ENCODE measurements at places on chromosomes 7 and 10. TPM values are rescaled to one million over a fixed set of nuclear protein-coding genes. Genes with fewer than 3 reads are reported as not detected.

Gene RBP3
- polyA plus RNA-seq, result 0.10 TPM

Gene GSAP
- 16.6 TPM for polyA plus RNA-seq

Gene CADPS2
- polyA plus RNA-seq, result 51.3 TPM

Gene COL17A1
- polyA plus RNA-seq, result 0.63 TPM

Gene ASIC3
- polyA plus RNA-seq, result 2.3 TPM

Gene NET1
- 139 TPM for polyA plus RNA-seq

Gene ZNF503
- 45.2 TPM for polyA plus RNA-seq

Gene C10orf120
- polyA plus RNA-seq, result not detected

Gene CYP2C19
- polyA plus RNA-seq, result 0.12 TPM

Gene CNTNAP2
- polyA plus RNA-seq, result 26.4 TPM

Gene HOXA3
- polyA plus RNA-seq, result 47.9 TPM

Gene PTF1A
- not detected for polyA plus RNA-seq

Gene EVX1
- polyA plus RNA-seq, result 0.07 TPM

Gene UTF1
- polyA plus RNA-seq, result not detected

Gene KNDC1
- 8.3 TPM for polyA plus RNA-seq

Gene CDK1
- 103 TPM for polyA plus RNA-seq

Gene ZNF273
- 13.8 TPM for polyA plus RNA-seq
